ENCODE measurements at places on chromosomes 4 and X.

DNA sequence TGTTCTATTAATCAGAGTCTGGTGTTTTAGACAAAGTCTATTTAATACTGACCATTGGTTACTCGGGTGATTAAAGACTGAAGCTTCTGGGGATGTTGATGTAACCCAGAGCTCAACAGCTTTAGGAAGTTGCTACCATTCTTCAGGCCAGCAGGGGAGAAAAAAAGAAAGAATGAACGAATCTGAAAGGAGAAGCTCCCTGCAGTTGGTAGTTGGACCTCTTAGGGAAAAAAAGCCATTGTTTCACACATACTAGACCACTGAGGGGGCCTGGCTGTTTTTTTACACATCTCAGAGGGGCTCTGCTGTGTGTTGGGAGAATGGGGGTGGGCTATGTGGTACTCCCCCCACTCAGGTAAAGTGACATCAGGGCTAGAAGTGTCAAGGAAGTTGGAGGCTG, 378.9 kb downstream of the KCNIP4 start:
- DNase-seq = no peak

DNA sequence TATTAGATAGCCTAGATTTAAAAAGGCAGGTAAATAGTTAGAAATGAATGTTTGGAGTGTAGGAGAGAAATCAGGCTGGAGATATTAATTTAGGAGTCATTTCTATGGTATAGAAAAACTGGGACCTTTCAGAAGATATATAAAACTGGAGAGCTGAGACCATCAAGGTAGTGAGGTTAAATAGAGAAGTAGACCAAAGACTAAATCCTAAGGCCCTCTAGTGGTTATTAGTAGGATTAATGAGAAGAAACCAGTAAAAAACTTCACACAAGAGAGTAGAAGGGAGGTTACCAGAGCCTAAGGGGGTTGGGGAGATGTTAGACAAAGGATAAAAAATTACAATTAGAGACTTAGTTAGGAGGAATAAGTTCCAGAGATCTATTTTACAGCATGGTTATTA, 351.0 kb upstream of the SPANXN1 start:
- no peak for DNase-seq

DNA sequence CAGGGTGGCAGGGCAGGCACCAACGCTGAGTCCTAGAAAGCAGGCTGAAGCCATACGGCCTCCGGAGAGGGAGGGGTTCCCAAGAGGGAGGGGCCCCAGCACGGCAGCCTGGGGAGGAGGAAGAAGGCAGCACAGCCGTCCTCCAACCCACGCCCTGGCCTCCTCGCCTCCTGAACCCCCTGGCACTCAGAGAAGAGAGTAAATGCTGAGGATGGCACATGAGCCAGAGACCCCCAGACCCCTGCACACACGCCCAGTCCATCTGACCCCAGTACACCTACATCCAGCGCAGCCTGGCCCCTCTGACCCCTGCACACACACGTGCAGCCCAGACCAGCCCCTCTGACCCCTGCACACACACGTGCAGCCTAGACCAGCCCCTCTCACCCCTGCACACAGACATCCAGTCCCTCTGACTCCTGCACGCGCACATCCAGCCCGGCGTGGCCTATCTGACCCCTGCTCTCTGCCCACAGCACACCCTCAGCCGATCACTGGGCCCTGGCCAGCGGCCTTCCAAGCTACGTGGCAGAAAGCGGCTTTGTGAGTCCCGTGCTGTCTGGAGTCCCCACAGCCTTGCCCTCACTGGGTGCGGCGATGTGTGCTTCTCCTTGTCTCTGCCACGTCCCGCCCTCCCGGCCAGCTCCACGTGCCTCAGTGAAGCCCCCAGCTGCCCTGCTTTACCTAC, 18.5 kb downstream of the ATP5ME start:
- no peak for DNase-seq

- no peak for DNase-seq
Observed at GRCh38 chrX:2449135-2449886, 51.5 kb downstream of the DHRSX start.

DNA sequence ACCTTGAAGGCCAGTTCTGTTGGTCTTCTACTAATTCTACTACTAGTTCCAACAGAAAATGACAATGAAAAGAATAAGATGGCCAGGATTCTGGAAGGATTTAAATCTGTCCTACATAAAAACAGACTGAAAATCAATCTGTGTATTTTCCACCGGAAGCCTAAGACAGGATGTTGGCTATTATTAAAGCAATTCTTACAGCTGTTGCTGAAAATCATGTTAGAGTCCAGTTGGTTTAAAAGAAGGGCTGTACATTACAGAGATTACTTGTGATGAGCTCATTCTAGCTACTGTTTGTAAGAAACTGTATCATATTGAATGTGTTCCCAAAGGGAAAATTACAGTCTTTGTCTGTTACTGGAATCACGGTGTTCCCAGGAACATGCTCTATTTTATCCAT, 54.8 kb upstream of the MAGEB16 start:
- no peak for DNase-seq

DNA sequence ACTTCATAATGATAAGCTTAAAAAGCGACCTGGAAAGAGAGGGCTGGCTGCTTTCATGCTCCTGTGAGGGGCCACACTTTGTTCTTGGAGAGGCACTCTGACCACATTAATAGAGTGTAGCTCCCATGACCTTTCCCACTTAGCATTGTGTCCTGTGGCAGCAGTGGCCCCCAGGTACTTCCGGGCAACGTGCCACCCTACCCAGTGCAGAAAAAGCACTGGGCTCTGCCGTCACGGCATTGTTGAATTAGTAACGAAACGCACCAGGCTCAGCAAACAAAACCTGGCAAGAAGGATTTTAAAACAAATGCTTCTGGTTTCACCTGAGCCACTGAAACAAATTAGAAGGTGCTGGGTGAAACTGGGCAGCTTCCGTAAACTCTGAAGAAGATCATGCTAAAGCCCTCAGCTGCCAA, 5.4 kb upstream of the SORBS2 start:
- DNase-seq = no peak

GRCh38 chr4:73853246-73853704, at the start of gene PF4V1:
Gene PF4V1, plus strand, starts transcription at chr4:73853296. Its CDS starts 67 bp downstream, at chr4:73853363.
- DNase-seq = no peak

- DNase-seq = no peak
Observed at GRCh38 chrX:13372203-13372980, 52.5 kb upstream of the ATXN3L start.

- peak; percentile 65 for DNase-seq
Observed at GRCh38 chrX:15310117-15310516, 5.3 kb downstream of the ASB11 start.

DNA sequence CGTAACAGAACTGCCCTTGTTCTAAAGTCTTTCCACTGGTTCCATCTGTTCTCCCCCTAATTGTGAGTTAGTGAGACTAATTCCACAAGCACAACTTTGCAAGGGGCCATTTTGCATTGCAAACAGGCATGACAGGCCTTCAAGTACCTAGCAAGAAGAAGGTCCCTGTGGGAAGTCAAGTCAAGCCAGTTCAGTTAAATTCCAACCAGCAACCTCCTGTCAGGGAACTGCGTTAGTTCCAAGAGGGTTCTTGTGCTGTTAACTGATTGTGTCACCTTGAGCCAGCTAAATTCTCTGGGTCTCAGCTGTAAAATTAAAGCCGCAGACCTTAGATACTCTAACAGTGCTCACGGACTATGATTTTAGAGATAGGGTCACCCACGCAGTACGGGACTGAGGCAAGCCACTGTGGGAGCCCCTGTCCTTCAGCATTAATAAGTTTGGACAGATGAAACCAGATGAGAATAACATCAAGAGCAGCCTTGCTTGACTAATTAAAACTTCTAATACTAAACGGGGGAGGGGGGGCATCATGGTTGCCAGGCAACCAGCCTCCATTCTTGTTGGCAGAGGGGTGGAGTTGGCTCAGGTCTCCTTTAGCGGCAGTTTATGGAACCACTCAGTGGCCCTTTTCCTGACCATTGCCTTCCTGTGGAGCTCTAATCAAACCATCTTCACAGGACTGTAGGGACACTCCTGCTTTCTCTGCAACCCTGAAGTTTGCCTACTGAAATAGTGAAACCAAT, 24.1 kb upstream of the TMEM150C start:
- no peak for DNase-seq

DNA sequence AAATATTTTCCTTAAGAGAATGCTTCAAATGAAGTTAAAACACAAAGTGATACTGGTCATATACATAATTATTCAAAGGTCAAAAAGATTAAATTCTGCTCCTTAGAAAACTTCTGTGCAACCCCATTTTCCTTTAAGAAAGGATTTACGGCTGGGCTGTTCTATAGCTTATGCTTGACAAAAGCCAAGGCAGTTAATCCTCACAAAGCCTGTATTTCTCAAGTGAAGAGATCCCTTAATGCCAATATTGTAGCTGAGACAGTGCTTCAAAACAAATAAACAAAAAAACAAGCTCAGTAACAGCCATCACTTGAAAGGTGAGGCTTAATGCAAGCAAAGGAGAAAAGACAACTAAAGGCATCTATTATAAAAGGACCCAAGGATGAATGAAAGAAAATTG, 42.5 kb downstream of the BTC start:
- DNase-seq = no peak

DNA sequence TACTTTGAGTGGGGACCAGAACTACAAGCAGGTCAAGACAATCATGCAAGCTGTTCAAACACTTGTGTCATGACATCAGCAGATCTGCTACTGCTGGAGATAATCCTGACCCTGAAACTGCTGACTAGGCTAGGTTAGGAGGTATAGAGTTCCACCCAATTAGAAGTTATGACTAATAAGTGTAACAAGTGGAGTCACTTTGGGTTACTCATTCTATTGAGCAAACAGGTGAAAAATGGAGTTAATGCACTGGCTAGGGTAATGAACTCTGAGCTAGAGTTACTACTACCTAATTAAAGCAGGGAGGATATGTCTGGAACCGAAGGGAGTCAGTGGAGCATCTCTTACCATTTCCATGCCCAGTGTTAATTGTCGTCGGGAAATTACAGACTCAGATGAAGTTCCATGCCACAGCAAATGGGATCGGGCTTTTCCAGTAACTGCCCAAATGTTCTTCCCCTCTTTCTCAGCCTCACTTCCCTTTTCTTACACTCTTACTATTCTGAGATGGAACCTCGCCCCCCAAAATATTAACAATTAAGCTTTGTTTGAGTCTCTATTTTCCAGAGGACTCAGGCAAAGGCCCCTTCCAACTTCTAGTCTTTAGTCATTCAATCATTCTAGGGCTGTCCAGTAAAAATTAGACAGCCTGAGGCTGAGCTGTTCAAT, 19.8 kb upstream of the MANBA start:
- DNase-seq = no peak

GRCh38 chr4:8595237-8596087, 2.9 kb downstream of the CPZ start:
- no peak for DNase-seq

GRCh38 chr4:99614491-99614890, 39.9 kb downstream of the MTTP start:
- no peak for DNase-seq

GRCh38 chr4:63728480-63729177, 680.6 kb downstream of the TECRL start:
- DNase-seq = no peak

GRCh38 chrX:86460760-86461159, 312.5 kb downstream of the DACH2 start:
- DNase-seq = no peak

GRCh38 chrX:132481449-132481848, 7.4 kb downstream of the MBNL3 start:
- DNase-seq = no peak

DNA sequence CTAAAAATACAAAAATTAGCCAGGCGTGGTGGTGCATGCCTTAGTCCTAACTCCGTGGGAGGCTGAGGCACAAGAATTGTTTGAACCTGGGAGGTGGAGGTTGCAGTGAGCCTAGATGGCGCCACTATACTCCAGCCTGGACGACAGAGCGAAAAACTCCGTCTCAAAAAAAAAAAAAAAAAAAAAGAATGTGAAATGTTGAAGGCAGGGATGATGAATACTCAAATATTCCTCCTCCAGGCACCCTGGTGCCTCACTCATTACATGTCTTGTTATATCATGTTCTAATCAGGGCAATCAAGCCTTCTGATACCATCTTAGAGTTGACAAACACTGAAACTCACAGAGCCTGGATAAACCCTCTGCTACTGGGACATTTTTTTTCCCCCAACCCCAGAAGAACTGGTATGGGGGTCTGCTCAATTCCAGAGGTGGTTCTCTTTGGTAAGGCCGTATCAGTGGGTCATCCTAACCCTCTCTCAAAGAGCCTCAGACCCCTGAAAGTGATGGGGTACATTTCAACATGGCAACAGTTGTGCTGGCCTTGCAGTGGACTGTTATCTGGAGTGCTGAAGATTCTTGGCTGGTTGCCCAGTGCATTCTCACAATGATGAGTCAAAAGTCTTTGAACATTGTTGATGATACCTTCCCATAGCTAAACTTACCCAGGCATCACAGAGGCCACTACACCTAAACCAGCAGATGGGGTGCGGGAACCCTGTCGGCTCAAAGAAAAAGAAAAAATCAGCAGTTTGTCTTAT, 2.4 kb upstream of the SH3KBP1 start:
- DNase-seq = no peak

GRCh38 chrX:47248576-47248975, 15.8 kb downstream of the USP11 start:
- DNase-seq = no peak

GRCh38 chr4:8938623-8939022, 67.0 kb upstream of the HMX1 start:
- DNase-seq = no peak

- no peak for DNase-seq
Observed at GRCh38 chr4:142085513-142086292, 449.3 kb downstream of the IL15 start.

DNA sequence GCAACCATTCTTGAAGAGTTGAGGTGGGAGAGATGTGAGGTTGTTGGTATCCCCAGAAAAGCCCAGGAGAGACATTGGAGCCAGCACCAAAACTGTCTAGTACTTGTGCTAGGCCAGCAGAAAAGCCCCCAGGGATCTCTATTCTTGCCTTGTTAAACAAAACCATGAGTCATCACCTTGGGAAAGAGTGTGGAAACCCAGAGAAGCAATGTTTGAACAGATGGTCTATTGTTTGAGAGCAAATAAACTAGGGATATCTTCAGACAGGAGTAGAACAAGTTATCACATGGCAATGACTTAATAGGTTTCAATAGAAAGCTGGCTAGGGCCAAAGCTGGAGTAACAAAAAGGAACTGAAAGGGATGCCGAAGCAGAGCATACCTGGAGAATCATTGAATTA, 195.7 kb upstream of the CASK start:
- no peak for DNase-seq

DNA sequence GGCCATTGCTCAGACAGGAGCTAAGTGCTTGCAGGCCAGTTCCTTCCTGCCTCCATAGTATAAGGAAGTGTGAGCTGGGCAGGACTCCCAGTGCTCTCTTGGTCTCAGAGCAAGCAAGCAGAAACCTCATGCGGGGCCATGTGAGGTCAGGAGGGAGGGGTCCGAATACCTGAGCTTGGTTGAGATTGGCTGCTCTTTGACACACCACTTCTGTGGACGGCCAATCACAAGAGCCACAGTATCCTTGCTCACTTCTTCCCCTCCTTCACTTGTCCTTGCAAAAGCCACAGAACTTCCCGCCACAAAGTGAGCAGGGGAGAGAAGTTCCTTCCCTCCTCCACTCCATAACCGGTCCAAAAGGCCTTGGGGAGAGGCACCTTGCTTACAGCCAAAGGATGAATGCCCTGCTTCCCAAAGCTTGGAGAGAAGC, 56.7 kb downstream of the PRPS1 start:
- DNase-seq = no peak

- DNase-seq = no peak
Observed at GRCh38 chr4:189974056-189974455, 33.4 kb downstream of the FRG1 start.

GRCh38 chrX:108412783-108413182, 25.4 kb downstream of the COL4A6 start:
- no peak for DNase-seq

- no peak for DNase-seq
Observed at GRCh38 chr4:10008609-10009005, 12.7 kb downstream of the SLC2A9 start.
